ENCODE measurements at places on chromosomes 11 and 22. TPM values are rescaled to one million over a fixed set of nuclear protein-coding genes. Genes with fewer than 3 reads are reported as not detected.

- no peak for DNase-seq
Observed at GRCh38 chr22:48900327-48900597, 927.4 kb downstream of the BRD1 start.

DNA sequence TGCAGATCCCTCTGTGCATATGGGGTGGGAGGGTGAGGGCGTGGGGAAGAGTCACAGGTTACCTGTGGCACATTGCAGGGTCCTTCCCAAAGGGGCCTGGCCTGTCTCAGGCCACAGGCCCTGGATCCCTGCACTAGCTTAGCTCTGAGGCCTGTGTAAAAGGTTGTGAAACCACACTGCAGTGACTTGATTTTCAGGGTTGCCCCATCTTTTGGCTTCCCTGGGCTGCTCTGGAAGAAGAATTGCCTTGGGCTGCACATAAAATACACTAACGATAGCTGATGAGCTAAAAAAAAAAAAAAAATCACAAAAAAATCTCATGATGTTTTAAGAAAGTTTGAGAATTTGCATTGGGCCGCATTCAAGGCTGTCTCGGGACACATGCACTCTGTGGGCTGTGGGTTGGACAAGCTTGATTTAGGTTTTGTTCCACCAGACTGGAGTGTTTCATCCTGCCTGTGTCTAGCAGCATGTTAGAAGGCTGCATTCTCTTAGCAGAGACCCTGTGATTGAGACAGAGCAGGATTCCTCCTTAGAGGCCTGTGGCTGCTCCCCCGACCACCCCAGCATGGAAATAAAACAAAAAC, 35.9 kb upstream of the TREH start:
- DNase-seq = no peak

DNA sequence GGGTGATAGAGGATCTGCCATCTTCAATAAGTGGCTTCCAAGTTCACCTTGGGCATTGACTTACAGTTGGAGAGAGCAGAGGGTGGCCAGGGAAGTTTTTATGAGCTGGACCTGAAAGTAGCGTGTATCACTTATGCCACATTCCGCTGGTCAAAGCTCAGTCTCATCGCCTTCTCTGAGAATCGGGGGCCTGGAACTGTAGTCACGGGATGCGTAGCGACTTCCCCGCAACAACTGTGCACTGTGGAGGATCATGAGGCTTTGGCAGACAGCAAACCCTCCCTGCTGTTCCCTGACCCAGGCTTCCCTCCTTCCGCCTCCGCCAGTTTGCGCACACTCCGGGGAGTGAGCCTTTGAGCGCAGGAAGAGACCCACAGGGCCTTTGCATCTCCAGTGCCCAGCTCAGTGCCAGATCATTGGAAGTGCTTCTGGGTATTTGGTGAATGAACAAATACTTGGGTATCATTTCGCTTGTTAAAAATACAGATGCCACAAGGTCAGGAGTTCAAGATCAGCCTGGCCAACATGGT, 95.5 kb downstream of the CEP164 start:
- no peak for DNase-seq

- no peak for DNase-seq
Observed at GRCh38 chr11:3857628-3858027, 2.2 kb downstream of the STIM1 start.

- DNase-seq = no peak
Observed at GRCh38 chr11:2261436-2262230, 8.8 kb downstream of the ASCL2 start.

DNA sequence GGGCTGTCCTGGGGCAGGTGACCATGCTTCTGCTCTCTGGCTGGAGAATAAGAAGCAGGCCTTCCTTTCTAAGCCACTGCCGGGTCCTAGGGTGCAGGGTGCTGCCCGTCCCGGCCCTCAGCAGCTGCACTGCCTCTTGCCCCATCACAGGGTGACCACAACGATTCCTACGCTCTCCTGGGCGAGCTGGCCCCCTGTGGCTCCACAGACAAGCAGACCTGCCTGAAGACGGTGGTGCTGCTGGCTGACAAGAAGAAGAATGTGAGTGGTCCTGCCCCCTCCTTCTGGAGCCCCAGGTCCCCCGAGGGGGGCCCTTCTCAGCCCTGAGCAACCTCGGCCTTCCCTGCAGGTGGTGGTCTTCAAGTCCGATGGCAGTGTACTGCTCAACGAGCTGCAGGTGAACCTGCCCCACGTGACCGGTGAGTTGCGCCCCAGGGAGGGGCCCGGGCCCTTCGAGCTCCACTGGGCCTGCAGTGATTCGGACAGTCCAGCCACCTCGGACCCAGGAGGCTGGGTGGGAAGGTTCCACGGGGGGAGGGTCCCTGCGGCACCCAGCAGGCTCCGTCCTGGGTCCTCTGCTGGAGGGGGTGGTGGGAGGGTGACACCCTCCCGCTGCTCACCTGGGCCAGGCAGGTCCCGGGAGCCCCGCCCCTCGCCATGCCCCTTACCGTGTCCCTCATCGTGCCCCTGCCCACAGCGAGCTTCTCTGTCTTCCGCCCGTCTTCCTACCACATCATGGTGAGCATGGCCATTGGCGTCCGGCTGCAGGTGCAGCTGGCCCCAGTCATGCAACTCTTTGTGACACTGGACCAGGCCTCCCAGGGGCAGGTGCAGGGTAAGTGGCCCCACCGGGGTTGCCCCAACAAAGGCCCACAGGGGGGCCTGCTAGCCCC, 8.3 kb downstream of the MUC2 start:
- no peak for DNase-seq

DNA sequence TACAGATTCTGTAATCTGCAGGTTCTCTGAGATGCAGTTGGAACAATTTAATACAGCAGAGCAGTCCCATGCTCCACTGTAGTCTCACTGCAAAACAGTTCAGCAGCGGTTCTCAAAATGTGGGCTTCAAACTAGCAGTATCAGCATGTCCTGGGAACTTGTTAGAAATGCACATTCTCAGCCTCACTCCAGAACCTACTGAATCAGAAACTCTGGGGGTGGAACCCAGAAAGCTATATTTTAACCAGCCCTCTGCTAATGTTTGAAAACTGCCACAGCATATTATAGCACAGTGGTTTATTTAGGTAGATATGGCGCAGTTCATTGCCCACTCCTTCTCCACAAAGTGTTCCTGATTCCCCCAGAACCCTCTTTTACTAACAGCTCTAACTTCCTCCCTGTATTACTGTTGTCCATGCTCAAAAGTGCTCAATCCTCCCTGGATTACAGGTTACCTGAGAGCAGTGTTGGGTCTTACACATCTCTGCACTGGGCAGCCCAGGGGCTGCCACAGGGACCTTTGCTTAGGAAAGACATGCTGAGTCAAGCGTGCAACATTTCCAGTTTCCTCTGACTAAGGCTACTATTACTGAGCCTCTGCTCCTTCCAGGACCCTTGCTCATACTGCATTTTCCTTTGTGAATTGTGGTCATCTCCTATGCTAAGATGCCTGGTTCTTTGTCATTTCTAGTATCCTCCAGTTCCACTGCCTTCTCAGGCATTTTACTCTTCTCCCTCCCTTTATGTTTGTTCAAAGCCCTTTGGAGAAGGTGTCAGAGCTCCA, 7.7 kb upstream of the DGAT2 start:
- peak; percentile 82 for DNase-seq

DNA sequence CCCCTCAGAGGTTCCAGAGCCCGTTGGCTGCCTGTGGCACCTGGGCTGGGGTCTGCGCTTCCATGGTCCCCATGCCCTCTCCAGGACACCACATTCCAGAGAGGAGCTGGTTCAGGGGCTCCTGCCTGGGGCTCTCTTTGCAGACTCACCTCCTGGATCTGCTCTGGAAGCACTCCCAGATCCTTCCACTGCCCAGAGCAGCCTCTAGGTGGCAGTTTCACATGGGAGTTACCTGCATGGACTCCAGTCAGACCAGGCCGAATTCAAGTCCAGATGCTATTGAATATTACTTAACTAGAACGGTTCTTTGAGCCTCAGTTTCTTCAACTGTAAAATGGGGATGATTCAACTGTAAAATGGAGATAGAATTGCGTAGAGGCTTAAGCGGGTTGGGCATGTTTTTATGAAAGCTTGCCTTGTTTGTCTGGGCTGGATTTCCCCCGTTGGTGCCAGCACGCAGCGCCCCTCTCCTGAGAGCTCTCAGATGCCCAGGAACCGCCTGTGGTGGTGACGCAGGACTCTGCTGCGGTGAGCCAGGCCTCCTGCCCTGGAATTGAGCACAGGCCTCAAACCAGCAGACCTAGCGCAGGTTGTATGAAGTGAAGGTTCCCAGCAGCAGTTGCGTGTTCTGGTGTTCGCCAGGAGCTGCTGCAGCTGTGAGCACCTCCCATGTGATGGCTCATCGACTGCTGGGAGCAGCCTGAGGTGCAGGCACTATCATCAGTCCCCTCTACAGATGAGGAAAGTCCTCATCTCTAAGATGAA, 44.2 kb downstream of the LMO1 start:
- peak; percentile 55 for DNase-seq

GRCh38 chr11:111598148-111598547, 4.1 kb upstream of the SIK2 start:
- DNase-seq = no peak

DNA sequence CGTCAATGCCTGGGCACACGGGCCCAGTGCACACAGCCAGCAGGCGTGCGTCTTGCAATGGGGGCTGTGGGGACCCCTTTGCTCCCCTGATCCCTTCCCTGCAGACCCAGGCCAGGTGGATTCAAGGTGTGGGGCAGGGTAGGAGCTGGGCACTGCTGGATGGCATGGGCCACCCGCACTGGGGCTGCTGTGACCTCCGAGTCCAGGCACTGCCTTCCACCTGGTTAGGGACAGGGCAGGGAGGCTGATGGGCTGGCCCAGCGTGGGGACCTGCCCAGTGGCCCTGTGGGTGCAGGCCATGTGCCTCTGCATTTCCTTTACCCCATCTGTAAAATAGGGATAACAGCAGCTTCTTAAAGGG, 22.9 kb downstream of the KCNQ1 start:
- no peak for DNase-seq

- no peak for DNase-seq
Observed at GRCh38 chr22:42977569-42977968, 37.4 kb downstream of the PACSIN2 start.

GRCh38 chr11:37371346-37371970, 773.4 kb upstream of the RAG2 start:
- DNase-seq = no peak

DNA sequence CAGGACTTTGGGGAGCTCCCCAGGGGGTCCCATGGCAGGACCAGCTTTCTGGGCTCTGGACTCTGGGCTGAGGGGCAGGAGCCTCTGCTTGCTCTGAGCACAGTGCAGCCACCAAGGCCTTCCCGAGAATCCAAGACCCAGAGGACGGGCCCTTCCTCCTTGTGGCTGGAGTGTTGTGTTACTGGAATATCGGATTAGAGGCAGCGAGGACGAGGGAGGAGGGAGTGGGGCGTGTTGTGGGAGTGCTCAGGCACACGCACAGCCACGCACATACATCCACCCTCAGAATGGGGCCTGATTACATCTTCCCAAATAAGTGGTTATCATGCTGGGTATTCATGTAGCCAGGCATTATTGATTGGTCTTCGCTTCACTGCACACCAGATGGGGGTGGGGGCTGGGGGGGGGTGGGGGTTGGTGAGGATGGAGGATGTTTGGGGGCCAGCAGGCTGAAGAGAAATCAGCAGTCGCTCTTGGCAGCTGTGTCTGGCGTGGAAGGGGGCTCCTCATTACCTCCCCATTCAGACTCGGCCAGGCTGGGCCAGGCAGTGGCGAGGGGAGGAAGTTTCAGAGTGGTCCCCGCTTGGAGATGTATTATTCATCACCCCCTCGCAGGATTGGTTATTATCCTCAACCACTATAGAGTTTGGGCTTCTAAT, 120.9 kb downstream of the ST3GAL4 start:
- DNase-seq = no peak

- DNase-seq = no peak
Observed at GRCh38 chr22:19837915-19838314, 16.8 kb downstream of the GNB1L start.

GRCh38 chr22:36134182-36134581, 26.4 kb downstream of the APOL3 start:
- no peak for DNase-seq

GRCh38 chr11:76271068-76271467, 64.8 kb upstream of the WNT11 start:
- DNase-seq = no peak

DNA sequence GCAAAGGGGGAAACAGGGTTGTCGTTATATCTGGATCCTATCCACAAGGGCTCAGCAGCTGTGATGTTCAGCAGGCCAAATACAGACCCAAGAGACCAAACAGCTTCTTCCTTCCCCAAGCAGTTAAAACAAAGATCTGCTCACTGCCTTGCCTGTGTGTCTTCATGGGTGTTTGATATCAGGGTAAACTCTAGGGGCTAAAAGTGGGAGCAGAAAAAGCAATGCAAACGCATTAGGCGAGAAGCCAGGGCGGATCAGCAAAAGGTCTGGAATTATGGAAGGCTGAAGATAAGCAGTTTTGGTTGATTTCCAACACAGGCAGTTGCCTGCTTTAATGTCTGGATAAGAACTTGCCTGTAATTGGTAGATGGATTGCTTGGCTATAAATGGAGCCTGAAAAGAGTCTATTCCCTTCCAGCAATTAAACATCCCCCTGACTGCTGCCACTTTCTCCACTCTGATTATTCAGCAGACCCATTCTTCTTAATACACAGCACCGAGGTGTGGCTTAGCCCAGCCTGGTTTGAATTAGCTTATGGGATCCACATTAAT, 126.3 kb downstream of the COMMD9 start:
- no peak for DNase-seq

GRCh38 chr22:30546616-30547015, at the start of gene SEC14L6:
TSS of gene SEC14L6 (minus strand) at chr22:30546741. CDS start at chr22:30546682, 59 bp downstream.
- no peak for DNase-seq

DNA sequence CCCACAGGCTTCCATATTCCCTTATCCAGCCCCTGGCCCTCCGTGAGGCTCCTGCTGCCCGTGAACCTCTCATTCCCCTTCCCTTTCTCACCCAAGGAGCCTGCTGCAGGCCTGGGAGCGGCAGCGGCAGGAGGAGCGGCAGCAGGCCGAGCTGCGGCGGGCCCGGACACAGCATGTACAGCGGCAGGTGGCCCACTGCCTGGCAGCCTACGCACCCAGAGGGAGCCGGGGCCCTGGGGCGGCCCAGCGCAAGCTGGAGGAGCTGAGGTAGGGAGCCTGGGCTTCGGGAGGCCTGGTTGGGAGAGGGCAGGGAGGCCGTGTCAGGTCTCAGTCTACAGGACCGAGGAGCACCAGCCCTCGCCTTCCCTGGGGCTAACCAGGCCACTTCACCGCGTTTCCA, 8.1 kb upstream of the SART1 start:
- DNase-seq = no peak

GRCh38 chr11:107041088-107041444, 22.8 kb upstream of the GUCY1A2 start:
- peak; percentile 23 for DNase-seq

Gene RCOR2
- polyA plus RNA-seq = 2.4 TPM

Gene FGF3
- polyA plus RNA-seq = not detected

Gene OPCML
- 0.11 TPM for polyA plus RNA-seq

Gene NUP50
- polyA plus RNA-seq = 12.8 TPM

Gene OR8A1
- not detected for polyA plus RNA-seq

Gene PNPLA5
- 0.13 TPM for polyA plus RNA-seq

Gene CALCB
- not detected for polyA plus RNA-seq

Gene LYVE1
- not detected for polyA plus RNA-seq

Gene SAA4
- not detected for polyA plus RNA-seq

Gene INPP5J
- polyA plus RNA-seq = 2.2 TPM

Gene PLAAT2
- polyA plus RNA-seq = not detected

Gene ARHGEF17
- polyA plus RNA-seq = 97.7 TPM
